ENCODE measurements at places on chromosomes 4 and X.

GRCh38 chr4:146119845-146120404, 55.6 kb upstream of the LSM6 start:
- DNase-seq: no peak

- DNase-seq: no peak
These were observed 108.3 kb upstream of the CAMK2D start for GRCh38 chr4:113869743-113870375.

DNA sequence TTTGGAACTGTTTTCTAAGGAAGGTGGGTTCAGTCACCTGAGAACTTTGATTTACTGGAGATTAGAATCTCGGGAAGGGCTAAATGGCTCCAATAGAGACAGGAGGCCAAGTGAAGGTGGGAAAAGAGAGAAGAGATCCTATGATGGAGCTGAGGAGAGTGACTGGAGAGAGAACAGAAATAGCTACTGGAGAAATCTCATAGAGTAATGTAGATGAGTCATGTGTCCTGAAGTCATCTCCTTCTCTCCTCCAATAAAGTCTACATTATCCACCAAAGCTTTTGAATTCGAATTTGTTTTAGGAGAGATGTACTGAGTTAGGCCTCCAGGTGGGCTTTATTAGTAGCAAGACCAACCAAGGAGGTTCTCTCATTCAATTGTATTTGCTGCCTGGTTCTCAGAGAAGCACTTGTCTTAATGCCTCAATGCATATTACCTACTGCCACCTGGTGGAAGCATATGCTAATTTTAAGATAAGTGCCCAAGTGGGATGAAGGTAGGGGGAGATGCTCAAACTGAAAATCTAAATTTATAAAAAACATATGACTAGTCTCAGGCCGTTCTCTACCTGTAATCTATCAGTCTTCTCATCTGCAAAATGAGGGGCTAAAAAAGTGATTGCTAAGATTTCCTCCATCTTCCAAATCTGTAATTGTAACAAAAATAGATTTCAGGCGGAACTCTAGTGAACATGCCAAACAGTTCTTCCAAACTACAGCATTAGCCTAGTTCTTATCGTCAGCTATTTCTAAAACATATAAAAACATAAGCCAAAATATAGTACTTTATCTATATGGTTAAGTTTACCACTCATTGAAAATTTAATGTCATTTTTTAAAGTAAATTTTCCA, 24.4 kb downstream of the TXK start:
- DNase-seq: no peak

- DNase-seq: no peak
These were observed 570.3 kb downstream of the IQCM start for GRCh38 chr4:149245333-149245732.

GRCh38 chrX:138931212-138931611, 219.7 kb upstream of the FGF13 start:
- DNase-seq: no peak

- no peak for DNase-seq
These were observed 53.7 kb downstream of the TEC start for GRCh38 chr4:48215977-48216376.

Measured in SK-N-MC (cell line).